ENCODE measurements at places on chromosomes 5 and 9. TPM values are rescaled to one million over a fixed set of nuclear protein-coding genes. Genes with fewer than 3 reads are reported as not detected.

GRCh38 chr5:134053840-134054338, 49.1 kb upstream of the VDAC1 start:
- peak; percentile 36 for DNase-seq

GRCh38 chr5:179342577-179342976, 2.7 kb downstream of the ADAMTS2 start:
- no peak for DNase-seq

DNA sequence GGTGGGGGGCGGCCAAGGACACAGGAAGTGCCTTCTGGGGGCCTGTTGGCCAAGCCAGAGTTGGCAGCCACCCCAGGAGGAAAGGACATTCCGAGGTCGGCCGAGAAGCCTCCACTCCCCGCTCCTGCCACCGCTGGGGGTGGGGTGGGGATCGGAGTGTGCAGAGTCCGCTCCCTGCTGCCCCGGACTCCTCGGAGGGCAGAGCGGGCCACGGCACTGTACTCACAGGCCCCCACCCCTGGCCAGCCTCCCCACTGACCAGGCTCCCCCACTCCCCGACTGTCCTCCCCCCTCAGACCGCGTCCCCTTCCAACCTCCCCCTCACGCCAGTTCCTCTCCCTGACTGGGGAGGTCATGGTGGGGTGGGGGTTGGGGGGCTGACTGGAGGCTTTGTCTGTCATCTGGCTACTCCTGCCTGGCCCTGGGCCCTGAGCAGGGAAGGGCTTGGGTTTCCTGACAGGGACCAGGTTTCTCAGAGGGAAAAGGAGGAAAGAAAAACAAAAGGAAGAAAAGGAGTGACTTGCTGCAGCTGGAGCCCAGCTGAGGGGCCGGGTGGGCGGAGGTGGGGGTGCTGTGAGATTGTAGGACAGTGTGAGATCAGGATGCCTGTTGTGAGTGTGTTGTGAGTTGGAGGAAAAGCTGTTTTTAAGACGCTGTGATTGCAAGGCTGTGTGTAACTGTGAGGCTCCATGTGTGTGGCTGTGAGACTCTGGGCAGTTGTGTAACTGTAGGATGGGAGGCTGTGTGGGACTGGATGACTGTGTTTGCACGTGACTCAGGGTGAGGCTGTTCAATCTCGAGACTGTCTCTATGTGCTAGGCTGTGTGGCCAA, 29.7 kb downstream of the CNTFR start:
- peak; percentile 60 for DNase-seq

LHX2 gene
- polyA plus RNA-seq, result 0.07 TPM

- no peak for DNase-seq
These were observed 44.3 kb downstream of the FBN2 start for GRCh38 chr5:128493657-128494329.

DNA sequence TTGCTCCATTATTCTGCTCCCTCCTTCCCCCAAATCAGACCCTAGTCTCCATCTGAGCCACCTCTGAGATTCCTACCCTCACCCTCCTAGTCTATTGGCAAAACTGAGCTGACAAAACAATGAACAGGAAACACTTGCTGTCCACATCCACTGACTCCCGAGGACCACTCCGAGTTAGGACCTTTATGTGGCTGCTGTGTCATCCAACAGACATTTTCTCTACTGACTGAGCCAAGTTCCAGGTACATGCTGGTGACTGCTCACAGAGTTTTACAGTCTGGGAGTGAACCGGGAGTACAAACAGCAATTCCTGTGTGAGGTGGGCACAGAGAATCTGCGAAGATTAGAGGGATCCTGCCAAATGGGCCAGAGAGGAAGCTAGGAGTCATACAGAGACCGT, 39.2 kb downstream of the CFAP90 start:
- no peak for DNase-seq

GRCh38 chr9:36974731-36975130, 59.3 kb downstream of the PAX5 start:
- DNase-seq, result no peak

PCDHGA4 gene
- not detected for polyA plus RNA-seq

MEGF10 gene
- 0.35 TPM for polyA plus RNA-seq

GRCh38 chr5:178114325-178115135, 1.2 kb downstream of the N4BP3 start:
- DNase-seq, result peak; percentile 25

ZNF608 gene
- polyA plus RNA-seq, result 47.1 TPM

GPR151 gene
- 0.01 TPM for polyA plus RNA-seq

MRPS2 gene
- polyA plus RNA-seq, result 46.0 TPM

GRCh38 chr5:43171926-43172325, 20.1 kb upstream of the NIM1K start:
- DNase-seq, result no peak

- DNase-seq, result no peak
These were observed 10.6 kb upstream of the TENT4A start for GRCh38 chr5:6702633-6703032.

DNA sequence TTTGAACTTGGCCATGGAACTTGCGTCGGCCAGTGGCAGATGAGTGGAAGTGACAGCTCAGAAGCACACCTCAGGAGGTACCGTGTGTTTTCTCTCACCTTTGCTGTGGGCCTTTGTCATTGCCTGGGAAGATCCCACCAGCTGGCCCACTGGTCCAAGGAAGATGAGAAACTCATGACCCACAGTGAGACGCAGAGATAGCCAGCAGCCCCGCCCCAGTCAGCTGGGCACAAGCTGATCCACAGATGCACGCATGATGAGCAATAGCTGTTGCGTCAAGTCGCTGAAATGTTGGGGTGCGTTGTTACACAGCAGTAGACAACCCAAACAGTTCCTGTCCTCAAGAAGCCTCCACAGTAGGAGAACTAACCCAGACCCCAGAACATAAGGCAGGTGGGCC, 30.8 kb upstream of the UNC5A start:
- no peak for DNase-seq

DNA sequence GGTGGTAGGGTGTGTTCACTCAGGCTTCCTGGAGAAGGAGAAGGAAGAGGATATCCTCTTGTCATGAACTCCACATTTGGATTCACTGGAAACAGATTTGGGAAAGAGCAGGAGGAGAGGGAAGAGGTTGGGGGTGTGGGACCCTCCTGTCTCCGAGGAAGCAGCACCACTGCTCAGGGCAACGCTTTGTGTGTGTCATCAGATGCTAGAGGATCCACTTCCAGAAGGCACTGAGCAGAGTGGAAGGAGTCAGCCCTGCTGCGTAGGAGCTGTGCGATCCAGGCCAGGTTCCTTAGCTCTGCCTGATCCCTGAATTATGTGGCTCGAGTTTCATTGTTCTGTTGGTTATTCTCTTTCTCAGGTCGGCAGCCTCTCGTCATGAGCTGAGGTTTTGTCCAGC, 37.3 kb upstream of the TJP2 start:
- peak; percentile 2 for DNase-seq

DDX41 gene
- polyA plus RNA-seq, result 82.3 TPM

RNF20 gene
- polyA plus RNA-seq, result 36.5 TPM

Measured in small intestine (tissue), 16 donors.